ENCODE measurements at places on chromosomes 2 and 18.

GRCh38 chr2:119220720-119221301 lies 2.8 kb upstream of the STEAP3 start:
- DNase-seq, result no peak

DNA sequence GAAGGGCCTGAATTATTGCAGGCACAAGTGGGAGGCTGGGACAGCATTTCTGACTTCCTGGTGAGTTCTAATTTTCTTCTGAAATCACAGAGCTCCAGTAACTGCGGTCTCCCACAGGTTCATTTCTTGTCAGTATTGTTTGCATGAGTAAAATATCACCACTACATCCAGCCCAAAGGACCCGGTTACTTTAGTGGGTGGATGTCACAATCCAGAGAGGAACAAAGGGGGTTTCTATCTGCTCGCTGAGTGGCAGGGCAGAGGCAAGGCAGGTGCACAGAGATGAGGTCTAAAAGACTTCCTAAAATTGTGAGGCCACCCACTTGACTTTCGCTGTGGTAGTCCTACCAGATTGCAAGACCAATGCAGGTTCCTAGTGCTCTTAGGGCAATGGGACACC lies 800.4 kb upstream of the ID2 start:
- no peak for DNase-seq

GRCh38 chr2:150617351-150617978 lies 130.0 kb upstream of the RND3 start:
- no peak for DNase-seq

DNA sequence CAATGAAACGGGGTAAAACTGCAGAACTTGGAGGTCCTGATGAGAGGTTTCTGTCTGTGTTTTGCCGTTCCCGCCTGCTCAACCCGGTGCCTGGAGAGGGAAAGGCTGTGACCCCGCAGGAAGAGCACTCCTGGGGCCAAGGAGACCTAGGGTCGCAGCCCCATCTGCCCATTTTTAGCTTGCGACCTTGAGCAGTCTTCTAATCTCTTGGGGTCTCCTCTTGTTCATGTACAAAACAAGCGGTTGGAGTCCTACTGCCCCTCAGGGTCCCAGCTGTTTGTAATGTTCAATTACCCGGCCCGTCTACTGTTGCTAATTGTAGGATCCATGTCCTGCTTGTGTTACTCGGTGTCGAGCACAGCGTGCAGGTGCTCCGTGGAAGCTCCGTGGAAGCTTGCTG lies 104.5 kb downstream of the PTGR3 start:
- DNase-seq, result no peak

DNA sequence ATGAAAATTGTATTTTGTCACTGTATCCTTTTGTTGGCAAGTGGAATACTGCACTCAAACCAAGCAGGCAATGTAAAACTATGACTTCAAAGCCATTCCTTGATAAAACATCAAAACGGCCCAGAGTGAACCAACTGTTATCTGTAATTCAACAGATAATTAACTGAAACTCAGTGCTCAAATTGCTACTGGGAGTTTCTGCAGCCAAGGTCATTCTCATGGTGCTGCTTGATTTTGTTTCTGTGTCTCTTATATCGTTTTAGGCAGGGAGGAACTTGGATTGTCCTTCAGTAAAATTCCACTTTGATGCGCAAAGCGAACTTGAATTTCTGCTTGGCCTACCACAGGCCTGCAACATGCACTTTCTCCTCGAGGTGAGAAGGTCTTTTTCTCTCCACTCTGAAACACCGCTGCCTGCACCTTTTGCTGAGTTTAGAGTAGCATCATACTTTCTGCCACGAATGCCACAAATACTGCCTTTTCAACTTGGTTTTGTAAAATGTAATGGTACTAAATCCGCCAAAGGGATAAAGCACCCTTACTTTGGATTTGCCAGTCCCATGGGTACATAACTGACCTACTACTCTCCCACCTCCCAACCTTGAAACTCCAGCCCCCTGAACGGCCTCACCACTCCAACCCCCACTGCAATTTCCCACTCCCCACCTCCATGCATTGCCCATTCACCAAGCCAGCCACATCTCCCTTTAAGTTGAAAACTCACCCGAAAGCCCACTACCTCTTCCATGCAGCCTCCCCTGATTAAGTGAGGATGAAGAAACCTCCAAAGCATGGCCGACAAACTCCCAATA lies 204.7 kb downstream of the TGIF1 start:
- no peak for DNase-seq

DNA sequence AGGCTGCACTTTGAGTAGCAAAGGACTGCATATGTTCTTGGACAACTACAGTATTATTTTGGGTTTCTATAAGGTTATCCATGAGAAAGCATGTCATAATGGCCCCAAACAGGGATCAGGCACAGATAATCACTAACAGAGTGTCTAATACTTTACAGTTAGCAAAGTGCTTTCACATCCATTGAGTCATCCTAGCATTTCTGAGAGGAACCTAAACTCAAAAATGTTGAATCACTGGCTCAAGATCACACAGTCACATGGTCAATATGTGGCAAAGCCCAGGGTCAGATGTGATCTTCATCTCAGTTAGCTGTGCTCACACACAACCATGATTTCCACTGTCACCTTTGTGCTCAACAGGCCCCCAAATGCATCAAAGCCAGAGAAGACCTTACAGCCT lies 156.1 kb upstream of the VRK2 start:
- no peak for DNase-seq

DNA sequence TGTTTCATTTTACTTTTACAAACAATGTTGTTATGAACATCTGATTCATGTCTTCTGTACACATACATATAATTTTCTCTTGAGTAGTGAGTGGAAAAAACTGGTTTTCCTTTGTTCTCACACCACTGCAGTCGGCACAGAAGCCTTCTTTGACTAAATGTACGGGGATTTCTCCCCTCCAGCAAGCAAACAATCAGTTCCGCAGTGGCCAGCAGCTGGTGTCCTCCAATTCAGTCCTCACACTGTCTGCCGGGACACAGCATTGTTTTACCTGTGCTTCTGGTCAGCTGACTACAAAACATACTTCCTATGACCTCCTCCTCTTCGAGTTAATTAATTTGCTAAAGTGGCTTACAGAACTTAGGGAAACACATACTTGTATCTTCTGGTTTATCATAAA lies 202.8 kb downstream of the WDR7 start:
- DNase-seq, result no peak

- no peak for DNase-seq
Measured at GRCh38 chr2:127510073-127510472, 16.2 kb downstream of the IWS1 start.

DNA sequence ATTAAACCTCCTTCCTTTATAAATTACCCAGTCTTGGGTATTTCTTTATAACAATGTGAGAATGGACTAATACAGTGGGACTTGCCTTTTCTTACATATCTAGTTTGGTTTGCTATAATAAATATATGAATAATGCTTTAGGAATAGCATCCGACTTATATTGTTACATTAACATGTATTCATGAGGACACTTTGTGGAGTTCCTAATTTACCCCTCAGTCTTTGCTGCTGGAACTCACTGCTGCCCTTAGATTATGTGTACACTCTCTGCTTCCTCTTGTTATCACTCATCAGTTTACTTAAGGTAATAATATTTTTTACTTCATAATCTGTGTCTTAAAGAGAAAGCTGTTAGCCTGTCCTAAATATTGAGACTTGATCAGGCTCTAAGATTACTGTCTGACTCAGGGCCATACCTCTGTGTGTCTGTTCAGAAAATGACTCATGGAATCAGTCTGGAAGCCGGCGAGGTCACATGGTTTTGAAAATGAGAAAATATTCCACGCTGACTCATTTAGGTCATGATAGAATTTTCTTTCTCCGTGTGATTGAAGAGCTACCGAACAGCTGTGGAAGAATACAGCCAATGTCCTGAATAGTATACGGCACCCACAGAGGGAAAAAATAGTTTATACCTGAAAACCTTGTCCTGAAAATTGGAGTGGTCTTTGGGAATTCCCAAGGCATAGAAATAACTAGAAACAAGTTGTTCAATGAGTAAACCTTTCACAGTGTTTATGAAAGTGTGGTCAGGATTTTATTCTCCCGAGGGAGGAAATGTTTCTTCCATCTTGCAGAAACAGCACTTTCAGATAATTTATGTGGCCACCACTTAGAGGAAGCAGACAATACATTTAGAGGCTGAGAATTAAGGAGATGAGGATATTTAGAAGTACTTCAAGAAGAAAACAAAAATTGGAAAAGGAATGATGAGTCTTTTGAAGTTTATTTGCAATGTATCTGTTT lies 156.4 kb downstream of the DSEL start:
- DNase-seq, result no peak

DNA sequence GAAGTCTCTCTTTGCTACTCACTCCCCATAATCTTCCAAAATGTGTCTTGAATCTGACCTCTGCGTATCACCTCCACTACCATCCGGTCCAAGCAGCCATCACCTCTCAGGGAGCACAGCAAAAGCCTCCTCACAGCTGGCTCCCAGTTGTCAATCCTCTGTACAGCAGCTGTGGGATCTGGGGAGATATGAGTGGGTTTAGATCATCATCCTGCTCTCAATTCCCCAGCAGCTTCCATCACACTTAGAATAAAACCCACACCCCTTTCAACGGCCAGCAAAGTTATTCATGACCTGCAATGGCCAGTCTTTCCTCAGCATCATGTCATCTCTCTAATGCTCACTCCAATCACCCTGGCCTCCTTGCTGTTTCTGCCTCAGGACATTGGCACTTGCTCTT lies 261.6 kb downstream of the PAX3 start:
- no peak for DNase-seq

GRCh38 chr2:102335871-102336366 lies 19.7 kb upstream of the IL18R1 start:
- DNase-seq, result no peak

All from stimulated activated CD4-positive, alpha-beta T cell treated with anti-CD3 and anti-CD28 coated beads, Interleukin-4, amount 100 ng/mL, for 4 hours (primary cell).